ENCODE measurements at places on chromosomes 1 and 21. TPM values are rescaled to one million over a fixed set of nuclear protein-coding genes. Genes with fewer than 3 reads are reported as not detected.

The DPT gene
- not detected for total RNA-seq

DNA sequence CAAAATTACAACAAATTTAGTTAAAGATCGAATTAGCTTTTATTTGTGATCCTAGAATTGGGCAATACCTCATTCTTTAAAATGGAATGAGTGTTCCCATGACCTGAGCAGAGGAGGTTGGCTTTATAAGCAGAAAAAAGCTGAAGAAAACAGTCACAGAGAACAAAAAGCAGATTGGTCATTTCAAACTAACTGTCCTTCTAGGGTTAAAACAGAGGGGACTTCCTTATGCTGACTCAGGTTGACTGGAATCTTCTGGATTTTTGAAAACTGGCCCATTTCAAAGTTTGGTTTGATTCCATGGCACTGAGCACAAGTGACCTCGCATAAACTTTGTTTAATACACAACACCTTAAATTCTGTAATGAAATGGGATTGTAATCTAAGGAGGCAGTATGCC is 17.6 kb downstream of the NFASC start:
- H3K27me3 ChIP-seq, result peaks cover 26% of the 10 kb centered on the region
- no peak for DNase-seq
- no peaks in the 10 kb centered on the region for H3K36me3 ChIP-seq
- H3K4me1 ChIP-seq, result peaks cover 5% of the 10 kb centered on the region

DNA sequence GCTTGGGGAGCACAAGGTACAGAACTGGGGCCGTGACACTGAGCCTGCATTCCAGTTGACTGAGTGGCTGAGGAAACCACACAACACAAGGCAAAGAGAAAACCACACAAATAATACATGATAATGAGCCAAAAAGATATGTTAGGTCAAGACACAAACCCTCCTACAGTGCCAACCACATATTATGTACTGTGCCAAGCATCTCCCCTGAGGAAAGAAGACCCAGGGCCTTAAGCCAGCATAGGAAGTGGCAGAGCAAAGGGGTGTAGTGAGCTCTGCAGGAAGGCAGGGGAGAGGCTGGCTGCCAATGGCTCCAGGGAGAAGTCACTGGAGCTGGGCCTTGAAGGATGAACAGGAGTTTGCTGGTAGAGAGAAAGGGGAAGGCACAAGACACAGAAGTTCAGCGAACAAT is 28.2 kb downstream of the CTNNBIP1 start:
- no peaks in the 10 kb centered on the region for H3K27me3 ChIP-seq
- no peak overlapping the region for H3K4me3 ChIP-seq
- peak overlapping the region; percentile 64 for H3K27ac ChIP-seq

DNA sequence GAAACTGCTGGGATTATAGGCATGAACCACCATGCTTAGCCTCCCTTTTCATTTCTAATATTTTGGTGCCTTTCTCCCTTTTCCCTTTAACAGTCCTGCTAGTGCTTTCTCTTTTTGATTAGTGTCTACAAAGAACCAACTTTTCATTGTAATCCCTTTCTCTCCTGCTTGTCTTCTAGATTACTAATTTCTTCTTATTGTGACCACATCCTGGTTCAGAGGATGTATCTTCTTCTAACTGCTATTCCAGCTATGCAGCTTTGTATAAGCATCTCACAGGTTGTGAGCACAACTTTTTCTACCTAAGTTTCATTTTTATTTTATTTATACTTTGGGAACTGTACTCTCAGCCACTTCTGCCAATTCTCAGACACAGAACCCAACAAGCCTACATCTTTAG is 14.7 kb downstream of the ZNF648 start:
- H3K4me1 ChIP-seq, result peaks cover 23% of the 10 kb centered on the region
- DNase-seq, result no peak
- peaks cover 1% of the 10 kb centered on the region for H3K36me3 ChIP-seq
- H3K4me3 ChIP-seq, result no peak overlapping the region

GRCh38 chr1:223653015-223653414 is 12.5 kb downstream of the CAPN8 start:
- H3K4me1 ChIP-seq, result no peaks in the 10 kb centered on the region
- DNase-seq, result no peak
- no peaks in the 10 kb centered on the region for H3K36me3 ChIP-seq
- no peak overlapping the region for H3K4me3 ChIP-seq
- H3K27me3 ChIP-seq, result peaks cover 11% of the 10 kb centered on the region

- H3K27ac ChIP-seq, result peak overlapping the region; percentile 31
- peak overlapping the region; percentile 16 for H3K4me3 ChIP-seq
- peaks cover 92% of the 10 kb centered on the region for H3K4me1 ChIP-seq
- H3K36me3 ChIP-seq, result peaks cover 10% of the 10 kb centered on the region
- no peak for DNase-seq
Observed at GRCh38 chr1:110346690-110347089, 7.5 kb downstream of the RBM15 start.
